ENCODE measurements at places on chromosomes 5 and 9.

GRCh38 chr9:36967997-36968396 lies 66.1 kb downstream of the PAX5 start:
- no peak for DNase-seq

DNA sequence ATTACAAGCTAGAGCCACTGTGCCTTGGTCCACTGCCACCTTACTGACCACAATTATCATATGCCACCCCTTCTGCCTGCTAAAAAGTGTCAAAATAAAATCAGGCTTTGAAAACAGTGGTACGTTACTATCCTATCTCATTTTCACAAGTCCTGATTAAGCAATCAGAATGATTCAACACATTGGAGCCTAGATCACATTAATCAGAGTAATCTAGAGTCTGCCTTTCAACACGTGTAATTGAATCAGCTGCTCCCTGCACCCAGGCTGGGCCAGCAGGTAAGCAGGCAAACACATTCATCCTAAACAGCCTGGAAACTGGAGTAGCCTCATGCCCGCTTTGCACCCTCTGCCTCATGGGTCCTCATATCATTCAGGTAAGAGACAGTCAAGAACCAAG lies 186.2 kb downstream of the DCP2 start:
- peak; percentile 27 for DNase-seq

- DNase-seq: no peak
These were observed 147.0 kb downstream of the PSAT1 start for GRCh38 chr9:78443946-78444345.

GRCh38 chr5:79168031-79168430 lies 56.4 kb downstream of the BHMT start:
- DNase-seq: no peak

DNA sequence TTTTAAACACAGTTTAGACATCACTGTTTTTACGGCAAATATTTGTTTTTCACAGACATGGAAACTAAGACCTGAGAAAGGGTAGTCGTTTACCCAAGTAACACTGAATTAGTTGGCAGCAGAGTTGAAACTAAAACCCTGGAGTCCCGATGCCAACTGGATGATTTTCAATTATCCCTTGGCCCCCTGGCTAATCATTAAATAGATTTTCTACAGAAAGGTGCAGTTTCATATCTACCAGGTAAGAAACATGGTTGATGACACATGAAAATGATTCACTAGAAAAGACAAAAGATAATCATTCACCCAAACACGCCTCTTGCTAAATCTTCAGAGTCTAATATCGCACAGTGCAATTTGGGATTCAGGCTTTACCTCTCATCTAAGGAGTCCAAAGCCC lies 136.9 kb downstream of the SEMA5A start:
- DNase-seq: no peak

- no peak for DNase-seq
These were observed 167.2 kb upstream of the HMHB1 start for GRCh38 chr5:143644727-143645126.

DNA sequence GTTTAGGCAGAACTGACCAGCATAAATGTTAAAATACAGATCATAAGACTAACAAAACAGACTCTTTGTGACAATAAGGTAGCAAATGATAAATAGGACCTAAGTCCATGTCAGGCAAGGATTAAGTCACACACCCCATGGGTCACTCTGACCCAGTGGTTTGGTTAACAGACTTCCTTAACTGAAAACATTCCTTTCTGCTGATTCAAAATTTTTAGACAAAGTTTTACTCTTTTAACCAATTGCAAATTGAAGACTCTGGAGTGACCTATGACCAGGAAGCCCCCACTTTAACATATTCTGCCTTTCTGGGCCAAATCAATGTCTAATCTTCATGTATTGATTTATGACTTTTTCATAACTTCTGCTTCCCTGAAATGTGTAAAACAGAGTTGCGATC lies 4.9 kb upstream of the NXNL2 start:
- DNase-seq: no peak

DNA sequence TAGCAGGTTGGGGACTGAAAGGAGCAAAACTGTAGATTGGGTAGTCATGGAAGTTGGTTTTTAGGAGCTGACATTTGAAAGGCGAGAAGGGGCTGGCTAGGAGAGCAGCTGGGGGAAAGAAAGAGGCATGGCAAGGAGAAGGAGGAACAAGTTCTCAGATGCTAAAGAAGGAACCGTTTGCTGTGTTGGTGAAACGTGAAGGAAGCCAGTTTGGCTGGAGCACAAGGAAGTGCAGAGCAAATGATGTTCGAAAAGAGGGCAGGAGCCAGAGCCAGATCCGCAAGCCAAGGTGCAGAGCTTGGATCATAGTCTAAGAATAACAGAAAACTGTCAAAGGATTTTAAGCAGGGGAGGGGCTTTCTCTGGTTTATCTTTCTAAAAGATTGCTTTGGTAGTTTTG lies 276.6 kb downstream of the ASTN2 start:
- no peak for DNase-seq

GRCh38 chr9:111897601-111898137 lies 1.1 kb downstream of the UGCG start:
- DNase-seq: no peak

GRCh38 chr9:14661421-14662059 lies 31.7 kb downstream of the ZDHHC21 start:
- no peak for DNase-seq

- no peak for DNase-seq
These were observed 2.5 kb downstream of the STOM start for GRCh38 chr9:121367306-121368137.
